ENCODE measurements at places on chromosomes 12 and 14.

DNA sequence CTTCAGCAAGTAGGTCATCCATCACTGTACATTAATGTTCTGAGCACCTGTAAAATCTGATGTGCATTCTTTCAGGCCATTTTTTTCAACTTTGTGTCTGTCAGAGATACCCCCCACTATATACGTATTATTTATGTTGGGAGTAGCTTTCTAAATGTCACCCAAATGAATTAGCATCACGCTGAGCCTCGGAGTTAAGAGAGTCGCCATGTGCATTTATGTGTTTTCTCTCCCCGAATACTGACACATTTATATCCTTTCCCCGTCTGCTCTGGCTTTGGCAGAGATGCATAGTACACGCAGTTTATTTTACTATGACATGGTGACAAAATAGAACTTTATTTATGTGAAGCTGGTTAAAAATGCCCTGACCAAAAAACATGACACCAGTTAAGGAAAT lies 216.4 kb downstream of the SLC25A21 start:
- no peak for DNase-seq

- DNase-seq = no peak
Measured at GRCh38 chr14:73295198-73295796, 58.0 kb downstream of the PAPLN start.

GRCh38 chr12:54958048-54958658 lies 26.4 kb downstream of the TESPA1 start:
- DNase-seq = peak; percentile 46

GRCh38 chr12:32005496-32006125 lies 46.4 kb downstream of the RESF1 start:
- no peak for DNase-seq

DNA sequence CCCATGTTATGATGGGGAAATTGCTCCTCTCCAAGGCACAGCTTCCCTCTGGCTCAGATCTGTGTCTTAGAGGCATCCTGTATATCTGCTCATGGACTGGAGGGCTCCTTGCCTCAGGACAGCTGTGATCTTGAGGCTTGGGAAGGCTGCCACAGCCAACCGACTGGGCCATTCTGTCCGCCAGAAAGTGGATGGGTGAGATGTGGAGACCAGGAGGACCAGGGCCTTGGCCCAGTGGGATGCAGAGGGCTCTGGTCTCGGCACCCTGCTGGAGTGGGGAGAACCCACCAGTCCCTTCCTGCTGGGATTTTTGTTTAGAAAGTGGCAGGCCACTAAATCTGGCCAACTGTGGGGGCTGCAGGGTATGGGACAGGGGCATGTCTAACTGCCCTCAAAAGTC lies 148.6 kb downstream of the CALM1 start:
- no peak for DNase-seq

GRCh38 chr12:59803735-59804134 lies 207.9 kb downstream of the SLC16A7 start:
- DNase-seq = no peak

Measured in AG08396 (cell line).